NCI-H1105 (cell line): ENCODE measurements at places on chromosomes 12 and 14.

GRCh38 chr12:101612160-101612916 lies 17.6 kb downstream of the MYBPC1 start:
- no peak for DNase-seq

DNA sequence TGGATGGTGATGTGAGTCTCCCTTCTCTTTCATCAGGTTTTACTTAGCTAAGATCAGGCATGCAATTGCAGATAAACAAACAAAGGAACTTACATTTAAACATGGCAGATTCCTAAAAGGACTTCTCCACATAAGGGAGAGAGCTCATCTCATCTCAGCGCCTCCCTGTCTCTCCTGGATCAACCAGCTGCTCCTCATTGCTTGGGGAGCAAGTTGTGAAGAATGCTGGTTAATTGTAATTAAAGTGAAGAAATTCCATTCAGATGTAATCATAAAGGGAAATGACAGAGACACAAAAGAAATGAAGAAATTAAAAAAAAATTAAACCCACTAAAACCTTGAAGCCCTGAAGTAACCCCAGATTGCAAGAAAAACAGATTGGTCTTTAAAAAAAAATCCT lies 104.4 kb upstream of the DIO2 start:
- no peak for DNase-seq

GRCh38 chr14:59244581-59244980 lies 56.1 kb downstream of the DAAM1 start:
- DNase-seq = no peak

DNA sequence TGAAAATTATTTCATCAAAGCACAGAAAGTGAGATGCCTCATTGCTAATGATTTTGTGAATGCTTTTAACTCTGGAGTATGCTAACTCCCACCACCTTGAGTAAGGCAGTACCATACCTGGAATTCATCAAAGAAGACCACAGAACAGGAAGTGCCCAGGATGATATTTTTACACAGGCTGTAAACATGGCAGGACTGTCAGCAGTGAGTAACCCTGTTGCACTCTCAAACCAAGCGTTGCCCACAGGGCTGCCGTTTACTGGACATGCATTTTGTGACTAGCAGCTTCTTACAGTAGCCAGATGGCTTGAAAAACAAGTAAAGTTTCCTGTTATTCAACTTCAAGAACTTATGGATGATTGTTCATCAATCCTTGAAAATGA lies 42.4 kb downstream of the RALGAPA1 start:
- no peak for DNase-seq

DNA sequence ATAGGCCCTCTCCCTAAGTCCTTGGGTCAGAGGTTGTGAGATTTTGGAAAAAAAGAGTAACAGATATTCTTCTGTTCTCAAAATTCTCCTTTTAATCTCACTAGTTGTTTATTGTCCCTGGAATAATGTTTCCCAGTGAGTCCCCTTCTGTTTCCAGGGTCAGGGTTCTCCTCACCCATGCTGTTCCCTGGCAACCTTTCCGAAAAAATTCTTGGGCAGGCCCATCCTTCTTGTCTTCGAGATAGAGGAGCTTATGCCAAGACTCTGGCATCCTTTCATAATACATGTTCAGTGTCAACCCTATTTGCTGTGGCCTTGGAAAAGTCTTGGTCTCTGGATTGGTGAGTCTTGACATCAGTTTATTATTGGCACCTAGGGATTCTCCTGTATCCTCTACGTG lies 212.4 kb upstream of the FAR2 start:
- no peak for DNase-seq

GRCh38 chr12:11652351-11653040 lies 3.0 kb downstream of the ETV6 start:
- no peak for DNase-seq

GRCh38 chr12:47277972-47278448 lies 198.3 kb upstream of the AMIGO2 start:
- no peak for DNase-seq
